CD4-positive, alpha-beta T cell (primary cell): ENCODE measurements at places on chromosomes 13 and 19.

- no peak for DNase-seq
Observed at GRCh38 chr13:35481777-35482176, 5.3 kb upstream of the MAB21L1 start.

- DNase-seq = no peak
Observed at GRCh38 chr19:17441241-17442021, 7.0 kb downstream of the TMEM221 start.

DNA sequence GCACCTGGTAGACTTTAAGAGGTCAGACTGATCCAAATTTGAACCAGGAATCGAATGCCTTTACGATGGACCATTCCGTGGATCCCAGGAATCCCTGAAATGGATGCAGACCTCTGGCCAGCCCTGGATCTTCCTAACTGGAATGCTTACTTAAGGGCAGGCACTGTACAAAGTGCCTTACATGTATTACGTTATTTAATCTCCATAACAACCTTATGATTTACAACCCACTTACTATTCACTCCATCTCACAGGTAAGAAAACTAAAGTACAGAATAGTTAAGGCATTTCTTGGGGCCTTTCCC is 93.6 kb downstream of the HSPH1 start:
- DNase-seq = no peak

DNA sequence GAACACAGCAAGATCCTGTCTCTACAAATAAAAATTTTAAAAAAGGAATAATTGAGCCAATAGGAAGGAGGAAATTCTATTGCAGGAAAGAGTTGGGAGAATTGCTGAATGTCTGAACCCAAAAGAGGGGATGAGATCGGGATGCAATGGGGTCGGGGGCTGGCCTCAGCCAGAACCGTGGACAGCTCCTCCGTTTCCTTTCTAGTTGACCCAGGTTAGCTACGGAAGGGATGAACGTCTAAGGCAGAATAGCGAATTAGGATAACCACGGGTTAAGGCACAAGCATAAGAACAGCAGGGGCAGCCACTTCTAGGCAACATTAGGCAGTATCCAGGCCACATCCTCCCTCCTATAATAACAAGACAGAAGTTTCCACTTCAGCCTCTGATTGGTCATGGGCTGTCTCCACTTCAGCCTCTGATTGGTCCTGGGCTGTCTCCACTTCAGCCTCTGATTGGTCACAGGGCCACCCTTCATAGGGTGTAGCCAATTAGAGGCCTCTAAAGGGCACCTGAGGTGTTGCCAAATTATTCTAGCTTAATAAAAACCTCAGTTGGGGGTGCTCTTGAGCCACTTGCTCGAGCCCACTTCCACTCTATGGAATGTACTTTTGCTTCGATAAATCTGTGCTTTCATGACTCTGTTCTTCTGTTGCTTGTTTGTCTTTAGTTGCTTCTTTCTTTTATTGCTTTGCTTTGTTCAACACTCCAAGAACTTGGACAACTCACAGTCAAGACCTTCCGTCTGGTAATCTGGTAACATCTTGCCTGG is 24.9 kb upstream of the TPM4 start:
- no peak for DNase-seq

GRCh38 chr19:48152551-48152950 is 17.6 kb downstream of the LIG1 start:
- peak; percentile 55 for DNase-seq

- DNase-seq = peak; percentile 4
Observed at GRCh38 chr19:56476651-56477428, at the start of gene ZNF667. Gene ZNF667, minus strand, starts transcription at chr19:56477345. Its CDS starts 14,975 bp downstream, at chr19:56462370.
